ENCODE measurements at places on chromosomes 2 and 18. TPM values are rescaled to one million over a fixed set of nuclear protein-coding genes. Genes with fewer than 3 reads are reported as not detected.
A peak's percentile ranks its signal among the peaks of the same experiment; 100 is the strongest.

CEBPZ gene
- polyA plus RNA-seq, result 41.4 TPM

LCT gene
- under 0.01 TPM for polyA plus RNA-seq

GALNT14 gene
- polyA plus RNA-seq, result 5.1 TPM

PLEKHA3 gene
- 1.2 TPM for polyA plus RNA-seq

SERPINB7 gene
- polyA plus RNA-seq, result not detected

C2orf66 gene
- polyA plus RNA-seq, result not detected

RAB6C gene
- not detected for polyA plus RNA-seq

RBM43 gene
- polyA plus RNA-seq, result 2.3 TPM

NTSR2 gene
- not detected for polyA plus RNA-seq

ZNF804A gene
- polyA plus RNA-seq, result not detected

GAD1 gene
- 0.73 TPM for polyA plus RNA-seq

SEMA4C gene
- 14.0 TPM for polyA plus RNA-seq

GREB1 gene
- 6.2 TPM for polyA plus RNA-seq

DSG1 gene
- polyA plus RNA-seq, result 0.05 TPM

DNA sequence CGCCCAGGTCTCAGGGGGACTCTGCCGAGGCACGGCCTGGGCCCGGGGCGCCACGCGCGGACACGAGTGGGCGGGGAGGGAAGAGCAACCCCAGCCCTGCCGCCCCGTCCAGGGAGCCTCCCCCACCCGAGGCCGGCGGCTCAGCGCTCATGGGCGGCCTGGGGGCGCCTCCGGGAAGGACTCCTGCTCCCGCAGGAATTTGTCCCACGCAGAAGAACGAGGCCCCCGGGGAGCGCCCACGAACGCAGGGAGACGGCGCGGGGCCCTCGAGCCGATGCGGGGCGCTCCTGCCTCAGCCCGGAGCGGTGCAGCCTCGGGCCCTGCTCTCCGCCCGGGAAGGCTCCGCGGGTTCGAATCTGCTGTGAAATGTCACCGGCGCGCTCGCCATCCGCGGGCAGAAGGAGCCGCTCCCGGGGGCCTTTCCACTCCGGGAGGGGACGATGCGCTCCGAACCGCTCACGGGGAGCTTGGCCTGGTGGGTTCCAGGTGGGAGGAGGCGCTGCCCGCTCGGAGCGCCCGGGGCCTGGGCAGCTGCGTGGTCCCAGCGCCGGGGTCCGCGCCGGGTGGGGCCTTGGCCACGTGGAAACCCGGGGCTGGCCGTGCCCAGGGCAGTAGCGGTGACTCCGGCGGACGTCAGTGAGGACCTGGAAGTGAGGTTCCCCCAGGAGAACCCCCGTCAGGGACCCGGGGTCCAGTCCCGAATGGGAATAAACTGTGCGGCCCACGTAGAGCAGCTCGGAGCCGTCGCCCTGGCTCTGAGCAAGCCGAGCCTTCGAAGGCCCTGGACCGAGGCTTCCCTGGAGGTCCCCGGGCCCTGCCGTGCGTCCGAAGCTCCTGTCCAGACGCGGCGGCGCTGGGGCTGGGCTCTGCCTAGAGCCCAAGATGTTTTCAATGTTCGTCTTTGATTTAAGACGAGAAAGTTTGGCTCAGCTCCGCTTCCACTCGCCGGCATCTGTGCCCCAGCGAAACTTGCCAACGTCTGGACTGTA is 41.4 kb upstream of the CTDP1 start:
- no peak for DNase-seq

- DNase-seq, result no peak
Observed at GRCh38 chr2:215779912-215780311, 233.4 kb downstream of the MREG start.

GRCh38 chr2:144630459-144631215 is 110.7 kb upstream of the ZEB2 start:
- no peak for DNase-seq

GRCh38 chr2:140711867-140712266 is 1418.9 kb downstream of the LRP1B start:
- no peak for DNase-seq

DNA sequence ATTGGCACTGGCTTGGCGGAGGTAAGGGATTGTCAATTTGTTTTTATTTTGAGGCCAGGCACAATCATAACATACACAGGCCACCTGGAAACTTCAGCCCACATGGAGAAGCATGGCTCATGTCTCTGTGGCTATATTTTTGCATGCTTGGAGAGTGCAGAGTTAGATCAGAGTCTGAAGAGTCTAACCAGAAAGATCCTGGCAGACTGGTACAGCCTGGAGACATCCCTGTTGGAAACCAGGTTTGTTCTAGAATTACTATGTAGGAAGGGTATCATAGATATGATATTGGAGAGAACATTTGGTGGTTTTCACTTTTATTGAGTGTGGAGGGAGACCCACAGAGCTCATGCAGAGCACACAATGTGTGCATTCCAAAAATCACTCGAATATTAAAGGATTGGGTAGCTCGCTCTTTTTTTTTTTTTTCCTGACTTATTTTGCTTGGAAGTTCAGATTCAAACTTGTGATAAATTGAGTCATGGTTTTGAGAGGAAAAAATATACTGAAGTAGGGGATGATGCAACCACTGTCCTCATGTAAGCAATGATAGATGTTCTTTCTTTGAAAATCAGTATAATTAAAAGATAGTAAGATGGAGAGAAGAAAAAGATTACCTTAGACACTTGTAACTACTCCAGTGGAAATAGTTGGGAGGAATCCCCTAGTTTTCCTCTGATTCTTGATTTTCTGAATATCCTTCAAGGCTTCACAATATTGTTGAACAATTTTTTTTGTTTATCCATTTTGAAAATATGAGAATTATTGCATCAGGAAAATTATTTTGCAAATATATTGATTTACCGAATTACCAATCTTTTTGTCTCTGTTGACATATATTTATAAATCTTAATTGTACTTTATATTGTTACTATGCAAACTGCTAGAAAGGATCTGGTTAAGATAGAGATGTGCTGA is 185.7 kb upstream of the ZEB2 start:
- no peak for DNase-seq

- DNase-seq, result no peak
Observed at GRCh38 chr2:218047536-218048225, 21.4 kb upstream of the RUFY4 start.

- DNase-seq, result no peak
Observed at GRCh38 chr2:187499941-187500532, 52.0 kb upstream of the CALCRL start.

GRCh38 chr2:232550354-232551249 is at the start of the genes EIF4E2 and TIGD1:
TSS of gene EIF4E2 (plus strand) at chr2:232550689. CDS start at chr2:232550725, 36 bp downstream.
TSS of gene TIGD1 (minus strand) at chr2:232550557. CDS start at chr2:232549882, 675 bp downstream.
- DNase-seq, result peak; percentile 95

GRCh38 chr2:84701880-84702279 is 179.0 kb downstream of the TRABD2A start:
- DNase-seq, result no peak

- DNase-seq, result no peak
Observed at GRCh38 chr18:9756271-9756932, 48.3 kb downstream of the RAB31 start.

DNA sequence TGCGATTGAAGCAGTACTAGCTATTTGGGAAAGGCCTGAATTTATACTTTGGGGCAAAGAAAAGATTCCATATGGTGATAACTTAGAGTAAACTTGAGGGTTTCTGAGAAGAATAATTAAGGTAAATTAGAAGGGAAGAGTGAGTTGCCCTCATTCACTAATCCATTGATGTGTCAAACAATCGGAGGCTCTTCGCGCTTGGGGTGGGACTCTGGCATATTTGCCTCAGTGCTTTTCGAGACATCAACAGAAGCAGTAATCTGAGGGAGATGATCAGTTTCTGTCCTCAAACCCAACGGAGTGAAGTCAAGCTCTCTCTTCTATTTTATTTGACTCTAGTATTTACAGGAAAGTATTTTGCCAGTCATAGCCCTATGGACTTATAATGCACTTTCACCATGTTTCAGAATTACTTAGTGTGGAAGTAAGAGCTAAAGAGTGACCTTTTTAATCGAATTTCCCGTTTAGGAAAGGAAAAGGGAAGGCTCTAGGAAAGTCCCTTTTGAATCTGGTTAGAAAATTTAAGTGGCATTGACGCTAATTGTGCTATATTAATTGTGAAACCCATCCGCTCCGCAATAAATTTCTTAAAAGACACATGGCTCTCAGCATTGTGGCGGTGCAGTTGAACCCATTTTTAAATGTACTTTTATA is 1.3 kb downstream of the RAB10 start:
- no peak for DNase-seq

DNA sequence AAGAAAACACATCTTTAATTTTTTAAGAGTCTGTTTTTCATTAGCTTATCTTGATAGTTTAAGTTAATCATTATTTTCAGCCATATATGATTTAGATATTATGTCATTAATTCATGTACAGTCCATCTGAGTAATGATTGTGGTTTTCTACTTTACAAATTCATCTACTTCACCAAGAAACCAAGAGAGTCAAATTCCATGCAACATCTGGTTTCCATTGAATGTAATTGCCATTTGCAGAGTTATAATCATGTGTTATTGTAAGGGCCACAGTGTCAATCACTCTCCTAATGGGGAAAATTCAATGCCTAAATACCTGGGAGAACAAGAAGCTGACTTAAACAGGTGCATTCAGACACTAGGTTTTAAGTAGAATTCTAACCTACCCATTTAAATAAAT is 217.2 kb upstream of the OSR1 start:
- no peak for DNase-seq

DNA sequence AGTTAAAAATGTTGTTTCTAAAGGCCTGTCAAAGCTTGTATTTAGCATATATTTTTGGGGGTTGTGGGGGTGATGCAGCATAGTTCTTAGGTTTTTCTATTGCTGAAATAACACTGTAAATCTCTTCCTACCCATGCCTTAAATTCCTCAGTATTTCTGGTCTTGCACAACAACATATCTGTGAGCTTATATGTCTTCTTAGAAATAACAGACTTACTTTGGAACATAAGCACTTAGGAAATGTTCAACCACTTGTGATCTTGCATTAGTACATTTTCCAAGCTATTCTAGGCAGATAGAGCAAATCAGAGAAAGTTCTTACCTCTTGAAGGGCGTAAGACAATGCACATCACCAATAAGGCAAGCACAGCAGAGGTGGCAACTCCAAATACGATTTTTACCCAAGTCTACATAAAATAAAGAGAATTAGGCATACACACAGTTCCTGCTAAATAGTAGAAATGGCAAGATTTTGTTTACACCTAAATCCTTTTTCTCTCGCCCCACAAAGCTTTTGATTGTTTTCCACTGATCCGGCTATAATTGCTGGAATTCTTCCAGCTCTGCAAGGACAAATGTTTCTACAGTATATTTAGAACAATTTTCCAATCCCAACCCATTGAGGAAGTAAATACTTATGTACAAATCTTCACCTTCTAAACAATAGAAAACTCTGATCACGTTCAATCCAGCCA is 512 bp downstream of the FAP start:
- no peak for DNase-seq

GRCh38 chr2:69798290-69798908 is 31.1 kb upstream of the GMCL1 start:
- DNase-seq, result no peak

DNA sequence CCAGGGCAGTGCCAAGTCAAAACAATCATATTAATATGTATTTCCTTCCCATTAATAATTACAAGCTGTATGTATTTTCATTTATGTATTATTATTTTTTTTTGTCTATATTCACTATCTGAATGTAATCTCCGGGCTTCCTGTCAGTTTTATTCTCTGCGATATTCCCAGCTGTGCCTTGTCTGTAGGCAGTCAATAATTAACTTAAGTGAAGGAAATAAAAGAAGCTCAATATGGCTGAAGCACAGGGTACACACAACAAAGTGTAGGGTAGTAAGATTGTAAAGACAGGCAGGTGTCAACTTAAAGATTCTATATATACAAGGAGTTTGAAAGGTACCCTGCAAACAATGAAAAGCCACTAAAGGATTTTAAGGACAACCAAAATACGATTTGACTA is 122.9 kb downstream of the ROCK1 start:
- no peak for DNase-seq

- no peak for DNase-seq
Observed at GRCh38 chr2:42874949-42875801, 82.8 kb upstream of the HAAO start.

- no peak for DNase-seq
Observed at GRCh38 chr2:62578803-62579640, 73.0 kb upstream of the TMEM17 start.

Data from pancreas (tissue), 10 donors.